ENCODE measurements at places on chromosomes 5 and 9. TPM values are rescaled to one million over a fixed set of nuclear protein-coding genes. Genes with fewer than 3 reads are reported as not detected.

- DNase-seq, result peak; percentile 27
Observed at GRCh38 chr5:88503041-88503345, 234.3 kb upstream of the TMEM161B start.

The PRDM9 gene
- not detected for total RNA-seq

The NMUR2 gene
- total RNA-seq, result not detected

DNA sequence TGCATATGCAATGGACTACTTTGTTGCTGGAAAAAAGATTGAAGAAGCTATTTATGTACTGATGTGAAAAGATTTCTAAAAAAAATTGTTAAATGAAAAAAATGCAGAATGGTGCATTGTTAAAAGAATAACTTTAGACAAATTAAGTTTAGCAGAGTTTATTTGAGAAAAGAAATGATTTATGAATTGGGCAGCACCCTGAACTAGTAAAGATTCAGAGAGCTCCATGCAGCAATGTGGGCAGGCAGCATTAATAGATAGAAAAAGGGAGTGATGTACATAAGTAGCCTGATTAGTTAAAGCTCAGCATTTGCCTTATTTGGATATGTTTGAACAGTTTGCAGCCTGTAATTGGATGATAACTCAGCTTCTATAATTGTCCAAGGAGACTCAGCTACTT, 677.9 kb upstream of the SEMA6A start:
- no peak for DNase-seq

The ORM2 gene
- total RNA-seq, result 0.77 TPM

The OR1J2 gene
- total RNA-seq, result not detected

DNA sequence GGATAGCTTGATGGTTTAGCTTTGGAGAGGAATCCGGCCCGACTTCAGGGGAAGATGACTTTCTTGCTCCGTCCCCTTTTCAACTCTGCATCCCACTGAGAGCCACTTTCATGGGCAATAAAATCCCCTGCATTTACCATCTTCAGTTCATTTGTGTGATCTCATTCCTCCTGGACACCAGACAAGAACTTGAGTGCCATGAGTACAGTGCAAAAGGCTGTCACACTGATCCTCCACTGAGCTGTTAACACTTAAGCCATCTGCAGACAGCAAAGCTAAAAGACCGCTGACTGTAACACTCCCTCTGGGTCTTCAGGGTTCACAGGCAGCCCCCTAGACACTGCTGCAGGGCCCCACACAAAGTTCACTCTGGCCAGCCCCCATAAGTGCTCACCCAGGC, 48.3 kb upstream of the TCERG1 start:
- no peak for DNase-seq

The ANXA6 gene
- 168 TPM for total RNA-seq

The SPRY4 gene
- total RNA-seq, result 33.9 TPM

The SREK1IP1 gene
- 17.0 TPM for total RNA-seq

The LRRTM2 gene
- total RNA-seq, result 0.09 TPM

The BHMT2 gene
- 4.6 TPM for total RNA-seq

GRCh38 chr9:3241290-3241689, 284.5 kb downstream of the RFX3 start:
- DNase-seq, result peak; percentile 35

The SPATA9 gene
- total RNA-seq, result not detected

The TRAF2 gene
- 19.1 TPM for total RNA-seq

The GFPT2 gene
- 19.7 TPM for total RNA-seq

GRCh38 chr9:125156551-125156950, 13.2 kb upstream of the SCAI start:
- DNase-seq, result no peak

The RMRP gene
- total RNA-seq, result 39,735 TPM

- no peak for DNase-seq
Observed at GRCh38 chr5:180801596-180802324, 846 bp downstream of the MGAT1 start.

The C5orf22 gene
- 29.8 TPM for total RNA-seq

The FBP2 gene
- not detected for total RNA-seq

The SMAD5 gene
- total RNA-seq, result 67.0 TPM

DNA sequence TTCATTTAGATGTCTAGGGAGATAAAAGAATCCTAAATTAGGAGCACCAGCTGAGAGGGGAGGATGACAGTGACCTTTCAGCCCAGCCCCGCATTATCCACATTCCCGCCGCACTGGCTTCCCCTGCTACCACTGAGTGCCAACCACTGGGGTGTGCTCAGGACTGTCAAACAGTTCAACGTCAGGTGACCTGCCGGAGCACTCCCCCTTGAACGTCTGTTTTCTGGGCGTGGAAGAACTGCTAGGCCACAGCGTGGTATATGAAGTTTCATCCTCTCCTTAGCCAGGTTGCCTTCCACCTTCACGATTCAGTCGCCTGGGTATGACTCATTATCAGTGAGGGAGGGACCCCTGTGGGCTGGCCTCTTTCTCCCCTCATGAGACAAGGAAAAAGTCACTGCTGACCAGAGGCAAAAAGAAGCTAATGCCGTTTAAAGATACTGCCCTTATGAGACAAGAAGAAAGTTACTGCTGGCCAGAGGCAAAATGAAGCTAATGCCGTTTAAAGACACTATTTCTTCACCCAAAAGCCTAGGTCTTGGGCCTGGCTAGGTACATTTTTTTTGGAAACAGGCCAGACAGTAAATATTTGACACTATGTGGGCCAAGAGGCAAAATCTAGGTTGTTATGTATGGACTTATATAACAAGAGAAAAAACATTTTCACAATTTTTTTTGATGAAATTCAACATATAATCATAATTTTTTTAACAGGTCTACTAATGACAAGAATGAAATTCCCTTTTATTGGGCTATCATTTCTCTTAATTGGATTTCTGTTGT, 4.6 kb downstream of the NMRK1 start:
- peak; percentile 51 for DNase-seq

The MYOT gene
- 0.61 TPM for total RNA-seq

DNA sequence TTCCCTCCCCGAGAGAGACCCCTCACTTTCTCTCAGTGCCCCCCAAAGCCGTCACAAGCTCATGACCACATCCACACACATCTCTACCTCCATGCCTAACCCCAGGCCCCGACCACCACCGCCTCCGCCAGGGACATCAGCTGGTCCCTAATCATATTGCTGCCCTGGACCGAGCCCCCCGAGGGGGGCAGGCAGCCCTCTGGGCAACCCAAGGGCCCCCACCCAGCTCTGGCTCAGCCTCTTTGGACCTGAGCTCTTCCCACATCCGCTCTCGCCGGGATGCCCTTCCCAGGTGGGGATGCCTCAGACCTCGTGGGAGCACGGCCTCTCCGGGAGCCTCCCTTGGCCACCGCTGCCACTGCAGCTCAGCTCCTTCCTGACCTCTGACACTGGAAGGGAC, 18.5 kb downstream of the LHX3 start:
- DNase-seq, result no peak

GRCh38 chr9:96605328-96605727, 14.3 kb downstream of the CDC14B start:
- no peak for DNase-seq

The SEMA6A gene
- total RNA-seq, result 31.6 TPM

- no peak for DNase-seq
Observed at GRCh38 chr9:105661011-105661410, 1.2 kb upstream of the TAL2 start.

- DNase-seq, result no peak
Observed at GRCh38 chr9:126854734-126855133, 5.7 kb upstream of the ZBTB34 start.

DNA sequence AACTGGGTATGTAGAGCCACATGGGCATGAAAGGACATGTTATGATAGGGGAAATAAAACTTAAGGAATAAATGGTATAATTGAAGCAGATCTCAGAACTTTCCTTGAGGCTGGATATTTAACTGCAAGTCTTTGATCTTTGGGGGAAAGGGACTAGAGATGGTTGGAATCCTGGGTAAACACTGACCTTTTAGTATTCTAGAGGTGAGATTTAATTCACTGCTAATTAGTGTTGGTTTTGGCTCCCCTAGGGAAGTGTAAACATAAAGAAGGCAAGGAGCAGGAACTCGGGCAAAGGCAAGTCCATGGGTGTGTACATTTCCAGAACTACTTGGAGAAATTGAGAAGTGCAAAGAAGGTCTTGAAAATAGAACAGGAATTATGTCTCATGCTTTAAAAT, 16.6 kb downstream of the NIM1K start:
- no peak for DNase-seq

DNA sequence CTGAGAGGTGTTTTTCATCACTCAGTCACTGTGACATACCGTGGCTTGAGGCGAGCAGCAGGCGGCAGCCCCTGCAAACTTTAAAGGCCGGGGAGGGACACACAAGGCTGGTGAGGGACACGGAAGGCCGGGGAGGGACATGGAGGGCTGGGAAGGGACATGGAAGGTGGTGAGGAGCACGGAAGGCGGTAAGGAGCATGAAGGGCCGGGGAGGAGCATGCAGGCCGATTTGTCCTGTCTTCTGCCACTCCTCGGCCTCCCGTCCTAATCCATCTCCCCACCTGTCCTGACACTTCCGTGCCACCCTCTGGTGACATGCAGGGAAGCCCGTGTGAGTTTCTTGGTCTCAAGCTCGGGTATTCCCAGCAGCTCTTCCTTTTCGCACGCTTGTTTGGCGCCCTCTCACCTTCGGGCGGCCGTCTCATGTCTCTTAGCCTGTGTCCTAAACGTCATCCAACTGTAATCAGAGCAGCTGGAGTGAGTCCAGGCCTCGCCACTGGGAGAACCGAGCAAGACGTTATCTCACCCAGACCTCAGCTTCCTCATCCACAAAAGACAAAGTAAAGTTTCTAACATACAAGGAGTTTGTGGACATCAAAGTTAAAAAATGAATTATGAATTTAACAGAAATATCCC, 126.5 kb downstream of the MRPL36 start:
- no peak for DNase-seq

- no peak for DNase-seq
Observed at GRCh38 chr5:107884871-107885270, 214.1 kb upstream of the EFNA5 start.

The LCN10 gene
- total RNA-seq, result 4.7 TPM

GRCh38 chr9:130182381-130182909, 10.2 kb downstream of the NCS1 start:
- no peak for DNase-seq

- no peak for DNase-seq
Observed at GRCh38 chr9:113223963-113224362, 2.6 kb downstream of the SLC31A1 start.

- no peak for DNase-seq
Observed at GRCh38 chr9:117747386-117747970, 43.3 kb downstream of the TLR4 start.

The PCDHGA11 gene
- 11.1 TPM for total RNA-seq

The VDAC1 gene
- 109 TPM for total RNA-seq
